ENCODE measurements at places on chromosomes 16 and 17.

DNA sequence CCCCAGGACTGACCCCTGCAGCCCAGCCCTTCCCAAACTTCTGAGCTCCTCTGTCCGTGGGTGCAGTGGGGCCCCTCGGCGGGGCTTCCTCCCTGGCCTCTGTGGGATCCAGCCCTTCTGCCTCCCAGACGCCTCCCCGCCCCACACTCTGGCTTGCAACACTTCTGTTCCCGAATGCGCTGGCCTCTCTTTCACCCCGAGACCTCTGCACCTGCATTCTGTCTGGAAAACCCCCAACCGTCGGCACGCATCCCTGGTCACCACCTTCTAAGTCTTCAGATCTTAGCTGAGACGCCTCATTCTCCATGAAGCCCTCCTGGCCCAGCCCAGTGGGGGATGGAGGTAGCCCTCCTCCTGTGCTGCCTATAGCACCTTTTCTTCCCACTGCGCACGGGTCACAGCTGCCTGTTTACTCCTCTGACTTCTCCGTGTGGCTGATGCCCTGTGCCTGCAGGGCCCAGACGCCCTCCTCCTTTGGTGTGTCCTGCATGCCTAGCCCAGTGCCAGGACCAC is 26.4 kb downstream of the TMEM235 start:
- DNase-seq: no peak

DNA sequence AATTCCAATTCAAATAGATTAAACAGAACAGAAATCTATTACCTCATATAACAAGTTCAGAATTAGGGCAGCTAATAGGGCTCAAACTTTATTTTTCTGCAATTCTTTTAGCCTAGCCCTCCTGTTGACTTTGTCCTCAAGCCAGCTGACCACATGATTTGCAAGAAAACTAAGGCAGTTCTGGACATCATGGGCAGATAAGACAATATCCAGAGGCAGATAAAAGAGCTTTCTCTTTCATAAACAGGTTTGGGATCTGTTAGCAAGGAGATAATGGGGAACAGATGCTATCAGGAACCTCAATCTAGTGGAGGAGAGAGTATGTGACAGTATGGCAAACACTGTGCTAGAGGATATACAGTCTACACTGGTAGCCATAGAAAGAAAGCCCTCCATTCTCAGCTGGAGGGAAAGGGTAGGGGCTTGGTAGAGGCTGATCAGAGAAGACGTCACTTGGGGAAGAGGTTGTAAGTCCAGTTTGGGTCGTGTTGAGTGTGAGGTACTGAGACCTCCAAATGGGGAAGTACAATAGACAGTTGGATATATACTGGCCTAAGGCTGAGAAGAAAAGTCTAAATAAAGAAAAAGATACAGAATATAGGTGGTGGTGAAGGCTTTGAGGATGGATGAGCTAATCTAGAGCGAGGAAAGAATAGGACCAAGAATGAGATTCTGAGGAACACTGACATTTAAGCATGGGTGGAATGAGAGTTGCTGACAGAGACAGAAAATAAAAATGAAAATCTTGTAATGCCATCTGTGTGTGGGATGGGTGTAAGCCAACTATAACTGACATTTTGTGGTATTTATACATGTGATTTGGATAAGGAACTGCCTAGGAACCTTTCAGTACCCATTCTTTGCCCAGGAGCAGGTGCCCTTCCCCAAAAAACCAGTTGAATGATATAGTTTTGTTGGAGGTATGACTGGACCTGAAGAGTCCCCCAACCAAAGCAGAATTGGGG is 67.4 kb downstream of the CYB561 start:
- DNase-seq: no peak

DNA sequence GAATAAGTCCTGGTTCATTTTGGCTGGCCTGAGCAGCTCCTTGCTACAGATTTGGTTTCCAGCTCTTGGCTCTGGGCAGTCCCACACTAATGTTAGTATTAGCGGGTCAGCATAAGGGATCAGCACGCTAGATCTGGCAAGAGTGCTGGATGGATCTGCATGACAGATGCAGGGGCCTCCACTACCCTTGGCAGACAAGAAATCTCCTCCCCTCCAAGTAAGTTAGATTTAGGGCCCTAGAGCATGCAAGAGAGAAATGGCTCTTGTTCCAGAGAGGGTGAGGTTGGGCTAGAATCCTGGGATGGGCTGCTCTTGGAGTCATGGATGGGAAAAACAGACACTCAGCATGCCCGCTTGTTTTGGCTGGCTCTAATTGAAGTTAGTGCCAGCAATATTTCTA is 414.3 kb downstream of the RBFOX1 start:
- DNase-seq: no peak

DNA sequence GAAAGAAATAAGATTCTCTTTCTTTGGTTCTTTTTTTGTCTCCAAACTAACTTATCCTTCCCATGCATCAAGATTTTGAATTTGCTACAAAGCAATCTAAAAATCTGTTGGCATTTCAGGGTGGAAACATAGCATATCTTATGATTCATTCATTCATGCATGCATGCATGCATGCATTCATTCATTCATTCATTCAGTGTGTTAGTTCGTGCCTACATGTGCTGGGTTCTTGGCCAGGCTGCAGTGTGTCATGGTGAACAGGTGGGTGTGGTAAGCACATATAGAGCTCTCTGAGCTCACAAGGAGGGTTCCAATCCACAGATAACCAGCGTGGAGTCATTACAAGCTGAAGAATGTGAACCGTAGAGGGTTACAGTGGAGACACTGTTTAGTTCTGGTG is 410.4 kb downstream of the CPPED1 start:
- no peak for DNase-seq

GRCh38 chr17:64262198-64262999 is 661 bp downstream of the TEX2 start:
- DNase-seq: peak; percentile 61

Data from urothelium cell line (cell line).